ENCODE measurements at places on chromosomes 4 and X.
A peak's percentile ranks its signal among the peaks of the same experiment; 100 is the strongest.

DNA sequence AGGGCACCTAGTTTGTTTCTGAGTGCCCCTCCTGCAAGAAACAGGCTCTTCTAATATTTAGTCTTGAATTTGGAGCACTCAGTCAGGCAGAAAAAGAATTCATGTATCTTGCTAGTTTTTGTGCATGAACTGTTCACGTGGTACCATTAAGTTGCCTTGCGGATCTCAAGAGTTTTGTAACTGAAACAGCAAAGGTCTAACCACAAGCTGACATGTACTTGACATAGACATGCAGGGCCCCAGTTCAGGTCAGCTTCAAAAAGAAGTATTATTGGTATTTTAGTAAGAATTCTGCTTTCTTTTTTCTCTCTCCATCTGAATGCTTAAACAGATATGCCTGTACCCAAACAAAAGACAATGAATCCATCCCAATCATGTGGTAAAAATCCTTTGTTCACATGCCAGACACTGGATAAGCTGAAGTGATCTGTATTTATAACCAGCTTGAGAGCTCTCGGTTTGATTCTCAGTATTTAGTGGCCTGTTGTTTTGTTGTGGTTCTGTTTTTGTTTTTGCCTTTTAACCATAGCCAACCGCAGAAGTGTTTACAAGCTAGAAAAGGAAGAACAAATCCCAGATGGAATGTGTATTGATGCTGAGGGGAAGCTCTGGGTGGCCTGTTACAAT is 13.0 kb downstream of the RGN start:
- no peak for DNase-seq

DNA sequence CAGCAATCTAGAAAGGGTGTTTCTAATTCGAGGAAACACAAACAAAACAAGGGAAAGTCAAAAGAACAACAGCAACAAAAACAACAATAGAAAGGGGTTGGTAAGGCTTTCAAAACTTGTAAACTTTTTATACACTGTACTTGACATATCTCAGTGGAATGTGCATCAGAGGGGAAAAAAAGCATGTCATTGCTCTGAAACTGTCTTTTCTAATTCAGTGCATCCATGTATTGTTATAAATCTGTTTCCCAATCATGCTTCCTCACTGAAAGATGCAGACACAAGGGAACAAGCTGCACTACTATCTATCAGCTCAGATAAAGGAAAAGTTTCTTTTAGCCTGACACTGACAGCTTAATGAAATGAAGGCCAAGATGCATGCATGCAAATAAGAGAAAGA is 44.2 kb upstream of the PCDH18 start:
- DNase-seq = no peak

- DNase-seq = no peak
These were observed 103.7 kb downstream of the ADRA2C start for GRCh38 chr4:3869661-3870566.

DNA sequence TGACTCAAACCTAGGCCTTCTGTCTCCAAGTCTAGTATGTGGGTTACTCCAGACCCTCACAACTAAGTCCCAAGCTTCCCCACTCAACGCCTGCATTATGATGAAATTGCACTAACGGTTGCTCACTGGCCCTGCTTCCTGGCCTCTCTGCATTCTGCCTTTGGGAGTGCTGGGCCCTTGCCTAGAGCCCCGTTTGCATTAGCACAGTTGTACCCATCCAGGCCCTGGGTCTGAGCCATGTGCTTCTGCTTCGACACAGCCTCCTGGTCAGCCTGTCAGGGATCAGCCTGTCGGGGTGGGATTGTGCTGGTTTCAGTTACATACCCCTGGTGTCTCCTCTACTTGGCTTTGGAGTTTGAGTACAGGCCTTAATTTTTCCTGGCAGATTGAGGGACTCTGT is 58.4 kb downstream of the DCUN1D4 start:
- DNase-seq = no peak

GRCh38 chrX:10944136-10944885 is 166.8 kb upstream of the HCCS start:
- DNase-seq = no peak

DNA sequence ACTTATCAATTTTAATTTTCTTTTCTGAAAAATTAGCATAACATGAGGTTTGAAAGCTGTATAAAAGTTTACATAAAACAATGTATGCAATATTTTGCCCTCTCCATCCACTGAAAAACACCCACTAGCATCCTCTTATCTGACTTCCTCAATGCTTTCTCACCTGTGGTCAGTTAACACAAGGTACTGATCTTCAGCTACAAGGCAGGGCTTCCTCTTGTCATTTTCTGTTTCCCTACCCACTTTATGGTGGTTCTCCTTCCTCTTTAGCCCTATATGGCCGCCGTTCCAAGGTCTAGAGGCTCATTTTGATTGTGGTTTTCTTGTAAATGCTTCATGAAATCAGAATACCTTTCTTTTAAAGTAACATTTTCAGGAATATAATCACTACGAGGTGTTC is 618.6 kb upstream of the CPEB2 start:
- DNase-seq = no peak

GRCh38 chr4:187995322-187996207 is at the start of gene ZFP42:
Gene ZFP42 (plus strand): TSS chr4:187995771. CDS start chr4:188002808, 7,037 bp downstream.
- DNase-seq = no peak

GRCh38 chr4:122458625-122459024 is 2.1 kb upstream of the IL2 start:
- peak; percentile 10 for DNase-seq

DNA sequence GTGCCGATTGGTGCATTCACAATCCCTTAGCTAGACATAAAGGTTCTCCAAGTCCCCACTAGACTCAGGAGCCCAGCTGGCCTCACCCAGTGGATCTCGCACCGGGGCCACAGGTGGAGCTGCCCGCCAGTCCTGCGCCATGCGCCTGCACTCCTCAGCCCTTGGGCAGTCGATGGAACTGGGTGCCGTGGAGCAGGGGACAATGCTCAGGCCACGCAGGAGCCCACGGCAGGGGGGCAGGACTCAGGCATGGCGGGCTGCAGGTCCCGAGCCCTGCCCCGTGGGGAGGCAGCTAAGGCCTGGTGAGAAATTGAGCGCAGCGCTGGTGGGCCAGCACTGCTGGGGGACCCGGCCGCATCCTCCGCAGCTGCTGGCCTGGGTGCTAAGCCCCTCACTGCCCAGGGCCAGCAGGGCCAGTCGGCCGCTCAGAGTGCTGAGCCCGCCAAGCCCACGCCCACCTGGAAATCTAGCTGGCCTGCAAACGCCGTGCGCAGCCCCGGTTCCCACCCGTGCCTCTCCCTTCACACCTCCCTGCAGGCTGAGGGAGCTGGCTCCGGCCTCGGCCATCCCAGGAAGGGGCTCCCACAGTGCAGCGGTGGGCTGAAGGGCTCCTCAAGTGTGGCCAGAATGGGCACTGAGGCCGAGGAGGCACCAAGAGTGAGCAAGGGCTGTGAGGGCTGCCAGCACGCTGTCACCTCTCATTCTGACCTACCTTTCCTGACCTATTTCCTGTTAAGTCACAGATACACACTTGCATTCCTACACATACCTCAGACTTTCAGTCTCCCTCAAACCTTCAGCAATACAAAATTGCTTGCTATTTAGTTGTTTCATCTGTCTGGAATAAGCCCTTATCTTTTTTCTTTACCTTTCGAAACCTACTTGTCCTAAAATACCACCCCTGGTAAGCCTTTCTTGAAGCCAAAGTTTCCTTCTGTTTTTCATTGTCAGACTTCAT is 20.7 kb downstream of the UBE2K start:
- no peak for DNase-seq

DNA sequence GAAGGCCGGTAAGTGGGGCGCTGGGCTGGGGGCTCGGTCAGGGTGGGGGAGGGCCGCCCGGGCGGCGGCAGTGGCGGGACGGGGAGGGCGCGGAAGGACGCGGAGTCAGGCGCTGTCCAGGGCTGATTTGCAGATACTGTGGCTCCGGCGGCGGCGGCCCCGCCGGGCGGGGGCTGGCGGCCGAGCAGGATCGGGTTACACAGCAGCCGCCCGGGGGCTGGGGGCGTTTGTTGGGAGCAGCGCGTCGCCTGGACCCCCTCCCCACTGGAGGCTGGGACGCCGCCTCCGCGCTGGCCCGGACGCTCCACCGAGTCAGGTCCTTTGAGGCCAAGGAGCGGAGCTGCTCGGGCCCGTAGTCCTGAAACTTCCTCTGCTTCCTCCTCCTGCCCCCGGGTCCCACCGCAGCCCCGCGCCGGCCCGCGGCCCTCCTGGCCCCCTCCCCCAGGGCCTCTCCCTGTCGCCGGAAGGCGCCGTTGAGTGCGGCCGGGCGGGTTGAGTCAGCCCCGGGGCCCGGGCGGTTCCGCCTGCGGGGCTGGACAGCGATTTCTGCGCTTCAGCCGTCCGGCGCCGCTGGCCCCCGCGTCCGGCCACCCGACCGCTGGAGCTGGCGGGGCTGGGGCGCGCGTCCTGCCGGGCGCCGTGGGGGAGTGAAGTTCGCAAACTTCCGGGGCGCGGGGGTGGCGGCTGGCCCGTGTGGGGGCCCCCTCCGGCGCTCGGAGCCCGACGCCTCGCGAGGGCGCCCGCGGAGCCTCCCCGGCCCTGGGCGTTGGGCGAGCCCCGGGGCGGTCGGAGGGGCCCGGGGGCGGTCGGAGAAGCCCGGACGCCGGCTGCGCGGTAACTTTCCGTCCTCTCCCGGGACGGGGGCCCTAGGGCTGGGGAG is 746 bp downstream of the REST start:
- peak; percentile 71 for DNase-seq

- DNase-seq = no peak
These were observed 136.8 kb downstream of the ADGRL3 start for GRCh38 chr4:61336916-61337315.

DNA sequence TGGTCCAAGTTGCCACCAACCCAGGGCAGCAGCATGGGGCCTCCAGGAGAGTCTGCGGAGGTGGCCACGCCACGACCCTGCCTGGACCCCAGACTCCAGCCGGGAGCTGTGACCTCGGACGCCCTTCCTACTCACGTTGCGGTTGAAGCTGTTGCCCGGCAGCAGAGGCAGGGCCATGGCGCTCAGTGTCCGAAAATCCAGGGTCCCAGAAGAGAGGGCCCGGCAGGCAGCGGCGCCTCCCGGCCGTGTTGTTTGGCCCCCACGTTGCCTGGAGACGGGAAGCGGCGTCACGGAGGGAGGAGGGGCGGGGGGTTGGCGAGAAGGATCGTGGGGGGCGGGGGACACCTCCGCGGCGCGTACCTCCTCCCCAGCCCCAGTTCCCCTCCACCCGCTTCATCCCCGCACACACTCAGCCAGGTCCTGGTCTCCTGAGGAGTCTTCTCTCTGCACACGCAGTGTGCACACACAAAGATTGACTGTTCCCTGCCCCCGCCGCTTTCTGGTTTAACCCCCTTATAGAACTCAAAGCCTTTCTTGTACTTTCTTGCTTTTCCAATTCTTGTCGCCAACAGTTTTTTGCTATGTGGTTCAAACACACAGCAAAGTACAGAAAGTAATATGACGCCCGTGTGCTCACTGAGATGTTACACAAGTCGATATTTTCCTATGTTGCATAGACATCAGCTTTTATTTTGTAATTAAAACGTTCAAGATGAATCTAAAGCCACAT is at the start of gene EFHC2:
EFHC2 (minus strand) TSS at position 261 of the 730 bp plus-strand sequence; CDS start at position 177, 84 bp downstream.
- no peak for DNase-seq

- DNase-seq = no peak
These were observed 880 bp downstream of the UNC5C start for GRCh38 chr4:95547715-95548471.

- DNase-seq = no peak
These were observed 27.7 kb downstream of the PJA1 start for GRCh38 chrX:69137371-69138117.

DNA sequence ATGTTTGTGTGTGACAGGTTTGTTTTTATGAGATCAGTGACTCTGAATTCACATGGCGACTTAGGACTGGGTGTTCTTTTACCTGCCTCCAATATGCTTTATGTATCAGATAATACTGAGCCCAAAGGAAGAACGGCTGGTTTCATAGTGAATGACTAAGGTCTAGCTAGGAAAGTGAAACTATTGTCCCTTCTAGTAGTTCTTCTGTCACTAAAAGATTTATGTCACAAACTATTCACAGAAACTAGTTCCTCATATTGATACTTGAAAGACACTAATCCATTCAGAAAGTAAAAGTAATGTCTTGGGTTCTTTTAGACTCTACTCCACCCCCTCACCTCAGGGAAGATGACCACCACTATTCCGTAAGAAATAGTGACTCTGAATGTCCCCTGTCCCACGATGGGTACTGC is 81.7 kb downstream of the EGF start:
- DNase-seq = no peak

All from NK-92 treated with Interleukin-12 subunit alpha and Interleukin-12 subunit beta, amount 100 ng/mL, for 24 hours (cell line).